ENCODE measurements at places on chromosomes 6 and 20.

DNA sequence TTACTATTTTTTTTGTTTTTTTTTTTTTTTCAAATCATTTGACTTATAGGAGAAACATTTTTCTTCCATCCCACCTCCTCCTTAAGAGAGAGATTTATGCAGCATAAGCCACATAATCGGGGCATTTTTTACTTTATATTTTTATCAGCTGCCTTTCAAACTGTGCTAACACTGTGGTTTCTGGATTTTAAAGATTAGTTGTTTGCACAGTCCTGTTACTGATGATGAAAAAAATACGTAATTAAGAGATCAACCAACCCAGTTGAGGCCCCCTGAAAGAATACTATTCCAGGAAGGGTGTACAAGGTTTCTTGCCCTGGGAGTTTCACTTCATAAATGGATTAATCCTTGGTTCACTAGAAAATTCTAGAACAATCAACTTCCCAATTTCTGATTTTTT is 68.3 kb downstream of the MMS22L start:
- no peak for DNase-seq

DNA sequence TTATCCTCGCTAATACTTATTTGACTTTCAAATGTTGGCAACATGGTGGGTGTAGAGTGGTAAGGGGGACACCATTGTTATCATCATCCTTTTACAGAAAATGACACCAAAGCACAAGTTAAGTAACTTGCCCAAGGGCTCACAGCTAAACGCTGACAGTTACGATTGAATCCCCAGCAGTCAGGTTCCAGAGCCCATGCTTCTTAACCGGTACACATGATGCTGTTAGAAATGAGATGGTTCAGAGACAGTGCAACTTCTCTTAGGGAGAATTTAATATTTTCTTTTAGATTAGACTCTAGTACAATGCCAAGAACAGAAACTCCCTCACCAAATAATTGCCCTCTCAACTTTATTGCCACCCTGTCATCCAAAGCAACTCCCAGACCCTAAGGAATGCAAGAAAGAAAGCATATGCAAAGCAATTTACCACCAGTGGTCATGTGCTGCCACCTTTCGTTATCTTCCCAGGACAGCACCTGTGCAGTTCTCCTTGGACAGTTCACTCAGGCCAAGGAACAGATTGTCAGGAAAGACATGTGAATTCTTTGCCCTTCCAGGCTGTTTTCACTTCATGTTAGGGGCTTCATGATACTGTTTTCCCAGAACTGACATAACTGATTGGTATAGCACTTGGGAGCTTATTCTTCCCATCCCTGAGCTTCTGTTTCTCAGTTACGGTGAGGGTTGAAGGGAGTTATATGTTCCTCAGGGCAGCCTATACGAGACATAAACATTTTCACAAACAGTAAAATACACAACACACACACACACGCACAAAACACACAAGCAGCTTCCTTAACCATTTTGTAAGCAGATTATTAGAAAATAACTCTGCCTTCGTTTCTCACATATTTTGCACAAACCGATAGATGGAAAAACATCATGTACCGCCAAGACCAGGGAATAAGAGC is 5.1 kb downstream of the HLA-DMA start:
- DNase-seq, result peak; percentile 31

- DNase-seq, result no peak
Observed at GRCh38 chr20:4894409-4894808, 106.9 kb downstream of the SLC23A2 start.

DNA sequence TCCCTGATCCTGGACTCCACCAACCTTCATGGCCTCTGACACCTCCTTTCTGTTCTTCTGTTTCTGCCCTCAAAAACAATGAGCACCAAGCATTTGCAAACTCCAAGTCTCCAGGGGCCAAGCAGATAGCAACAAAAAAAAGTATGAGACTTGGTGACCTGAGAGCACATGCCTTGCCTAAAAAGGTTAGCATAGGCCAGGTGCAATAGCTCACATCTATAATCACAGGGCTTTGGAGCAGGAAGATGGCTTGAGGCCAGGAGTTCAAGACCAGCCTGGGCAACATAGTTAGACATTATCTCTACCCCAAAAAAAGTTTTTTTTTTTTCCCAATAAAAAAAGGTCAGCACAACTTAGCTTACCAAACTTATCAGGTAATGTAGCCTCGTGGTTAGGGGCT is 13.7 kb upstream of the HM13 start:
- DNase-seq, result no peak

- no peak for DNase-seq
Observed at GRCh38 chr6:145209272-145209671, 526.0 kb downstream of the EPM2A start.

- DNase-seq, result no peak
Observed at GRCh38 chr6:106512968-106513574, 116.2 kb downstream of the RTN4IP1 start.

DNA sequence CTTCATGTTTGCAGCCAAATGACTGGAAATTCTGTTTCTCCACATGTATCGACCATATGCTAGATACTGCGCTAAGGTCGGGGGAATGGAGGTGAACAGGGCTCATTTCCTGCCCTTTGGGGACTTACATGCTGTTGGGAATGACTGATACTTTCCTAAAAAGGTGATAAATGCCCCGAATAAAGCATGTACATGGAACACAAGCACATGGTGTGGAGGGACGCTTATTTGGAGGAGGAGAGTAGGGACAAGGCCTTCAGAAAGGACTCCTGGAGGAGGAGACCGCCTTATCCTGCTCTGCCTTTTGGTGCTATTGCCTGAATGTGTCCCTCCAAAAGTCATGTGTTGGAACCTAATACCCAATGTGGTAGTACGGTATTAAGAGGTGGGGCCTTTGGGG is 344.5 kb downstream of the PRL start:
- no peak for DNase-seq

DNA sequence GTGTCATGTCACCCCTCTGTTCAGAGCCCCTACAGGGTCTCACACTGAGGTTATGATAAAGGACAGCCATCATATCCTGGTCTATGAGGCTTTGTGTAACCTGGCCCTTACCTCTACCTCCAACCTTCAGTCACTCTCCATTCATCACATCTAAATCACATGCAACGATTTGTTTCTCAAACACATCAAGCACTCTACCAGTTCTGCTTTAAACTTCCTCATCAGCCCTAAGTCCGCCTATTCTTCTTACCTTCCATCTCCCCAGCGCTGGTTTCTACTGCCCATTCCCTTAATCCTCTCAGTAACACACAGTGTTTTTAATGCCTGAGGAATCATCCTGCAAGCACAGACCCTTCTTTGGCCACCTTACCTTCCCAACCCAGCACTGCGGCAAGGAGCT is 17.9 kb upstream of the BACH2 start:
- DNase-seq, result no peak

DNA sequence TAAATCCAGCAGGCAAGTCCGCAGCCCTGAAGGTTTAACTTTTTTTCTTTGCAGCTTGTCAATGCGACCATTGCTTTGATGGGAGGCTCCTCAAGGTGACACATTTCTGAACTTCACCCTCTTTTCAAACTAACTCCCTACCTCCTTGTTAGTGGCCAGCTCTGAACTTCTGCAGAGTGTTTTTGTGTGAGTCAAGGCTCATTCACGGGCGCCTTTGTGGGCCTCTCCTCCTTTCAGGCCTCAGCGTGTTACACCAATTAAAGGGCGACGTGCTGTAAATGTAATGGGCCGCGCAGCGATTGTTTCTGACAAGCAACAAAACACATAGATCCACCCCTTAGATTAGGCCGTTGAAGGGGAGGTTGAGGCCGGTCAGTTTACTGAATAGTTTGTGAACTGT is 45.5 kb upstream of the NR2E1 start:
- no peak for DNase-seq
